ENCODE measurements at places on chromosomes 6 and 20.

- DNase-seq: peak; percentile 88
Measured at GRCh38 chr6:51283723-51284355, 465.2 kb downstream of the TFAP2B start.

GRCh38 chr6:21496196-21496595 is 97.4 kb upstream of the SOX4 start:
- no peak for DNase-seq

GRCh38 chr6:90368601-90369000 is 72.0 kb upstream of the BACH2 start:
- DNase-seq: no peak

DNA sequence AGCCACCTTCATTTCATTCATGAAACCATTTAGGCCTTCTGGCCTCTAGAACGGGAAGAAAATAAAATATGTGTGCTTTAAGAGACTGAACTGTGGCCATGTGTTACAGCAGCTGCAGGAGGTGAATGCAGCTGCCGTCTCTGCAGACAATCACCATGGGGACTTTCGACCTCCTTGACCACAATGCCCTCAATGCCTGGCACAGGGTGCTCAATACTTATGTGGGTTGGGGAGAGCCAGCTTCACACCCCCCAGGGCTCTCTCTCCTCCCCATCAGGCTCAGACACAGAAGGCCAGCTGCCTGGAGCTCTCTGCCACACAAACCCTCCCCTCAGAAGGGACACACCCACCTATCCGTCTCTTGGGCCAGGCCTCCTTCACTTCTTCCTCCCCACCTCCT is 43.5 kb downstream of the ANKRD60 start:
- no peak for DNase-seq

- peak; percentile 64 for DNase-seq
Measured at GRCh38 chr6:110419028-110419739, 3.8 kb upstream of the DDO start.

- DNase-seq: no peak
Measured at GRCh38 chr6:130204322-130204721, 18.4 kb downstream of the SAMD3 start.

DNA sequence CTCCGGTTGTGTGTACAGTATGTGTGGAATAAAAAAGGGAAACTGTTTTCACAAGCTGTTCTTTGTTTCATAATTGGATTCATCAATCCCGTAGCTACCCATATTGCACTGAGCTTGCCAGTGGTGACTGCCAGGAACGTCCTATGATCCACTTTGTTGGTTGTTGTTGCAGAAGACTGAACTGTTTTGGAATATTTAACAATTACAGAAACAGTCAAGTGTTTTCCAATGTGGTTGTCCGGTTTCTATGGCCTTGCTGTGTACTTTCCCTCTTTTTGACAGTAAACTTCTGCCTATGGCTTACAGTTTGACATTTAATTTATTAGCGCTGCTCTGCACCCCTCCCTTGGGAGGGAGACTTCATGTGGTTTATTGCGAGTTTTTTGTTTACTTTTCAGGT is 141.2 kb downstream of the DTNBP1 start:
- no peak for DNase-seq

GRCh38 chr20:50058662-50059402 is 54.1 kb downstream of the UBE2V1 start:
- DNase-seq: peak; percentile 19

GRCh38 chr6:112503091-112503596 is 156.0 kb downstream of the RFPL4B start:
- DNase-seq: no peak

GRCh38 chr6:55495277-55495676 is 83.7 kb downstream of the HMGCLL1 start:
- no peak for DNase-seq

DNA sequence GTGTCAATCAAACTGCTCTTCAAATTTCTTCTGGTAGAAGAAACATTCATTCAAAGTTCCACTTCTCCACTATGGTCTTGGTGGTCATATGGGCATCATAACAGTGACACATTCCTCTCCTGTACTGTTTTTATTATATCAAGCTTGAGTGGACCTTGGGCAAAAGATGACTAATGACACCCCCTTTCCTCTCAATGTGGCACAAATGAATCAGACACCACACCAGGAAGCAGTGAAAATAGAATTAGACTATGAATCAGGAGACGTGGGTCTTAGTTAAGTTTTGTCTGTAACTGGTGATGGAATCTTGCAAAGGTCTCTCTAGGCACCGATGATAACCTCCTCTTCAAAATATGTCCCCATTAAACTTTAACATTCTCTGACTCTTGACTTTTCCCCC is 9.0 kb upstream of the NRSN1 start:
- no peak for DNase-seq

DNA sequence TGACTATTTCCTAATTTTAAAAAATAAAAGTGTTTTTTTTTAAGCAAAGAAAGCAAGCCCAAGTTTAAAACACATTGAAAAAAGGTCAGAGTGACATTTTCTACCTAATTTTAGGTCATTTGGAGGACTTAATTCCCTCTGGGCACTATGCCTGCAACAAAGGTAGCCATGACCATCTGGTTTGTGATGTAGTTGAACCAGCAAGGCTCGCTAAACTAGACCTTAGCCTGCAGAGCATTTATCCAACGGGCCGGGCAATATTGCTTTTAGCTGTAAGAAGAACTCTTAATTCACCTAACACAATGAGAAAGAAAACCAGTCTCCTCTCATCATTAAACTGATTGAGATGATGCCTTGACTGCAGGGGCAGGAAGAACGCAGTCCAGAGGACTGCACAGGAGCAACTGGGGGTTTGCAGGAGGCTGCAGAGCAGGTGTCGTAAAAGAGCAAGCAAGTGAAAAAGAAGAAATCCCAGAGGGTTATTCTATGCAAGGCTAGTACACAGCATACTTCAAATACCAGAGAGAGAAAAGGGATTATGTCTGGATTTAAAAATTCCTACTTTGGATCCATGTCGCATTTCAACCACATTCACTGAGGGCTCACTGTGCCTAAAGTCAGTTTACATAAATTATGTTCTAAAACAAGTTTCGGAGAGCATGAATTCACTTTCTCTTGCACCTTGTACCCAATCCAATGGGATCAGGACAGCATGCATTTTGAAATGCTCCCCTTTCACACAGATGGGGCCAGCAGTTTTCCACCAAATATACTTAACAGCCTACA is 12.8 kb downstream of the TRAF3IP2 start:
- no peak for DNase-seq

DNA sequence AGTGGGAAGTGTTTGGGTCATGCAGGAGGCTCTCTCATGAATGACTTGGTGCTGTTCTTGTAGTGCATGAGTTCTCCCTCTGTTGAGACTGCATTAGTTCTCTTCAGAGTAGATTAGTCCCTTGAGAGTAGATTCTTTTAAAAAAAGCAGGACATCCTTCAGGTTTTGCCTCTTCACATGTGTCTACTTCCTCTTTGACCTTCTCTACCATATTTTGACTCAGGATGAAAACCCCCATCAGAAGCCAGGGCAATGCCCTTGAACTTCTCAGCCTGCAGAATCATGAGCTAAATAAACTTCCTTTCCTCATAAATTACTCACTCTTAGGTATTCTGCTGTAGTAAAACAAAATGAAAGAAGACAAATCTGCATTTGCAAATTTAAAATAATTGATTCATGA is 170.3 kb downstream of the CD109 start:
- no peak for DNase-seq

DNA sequence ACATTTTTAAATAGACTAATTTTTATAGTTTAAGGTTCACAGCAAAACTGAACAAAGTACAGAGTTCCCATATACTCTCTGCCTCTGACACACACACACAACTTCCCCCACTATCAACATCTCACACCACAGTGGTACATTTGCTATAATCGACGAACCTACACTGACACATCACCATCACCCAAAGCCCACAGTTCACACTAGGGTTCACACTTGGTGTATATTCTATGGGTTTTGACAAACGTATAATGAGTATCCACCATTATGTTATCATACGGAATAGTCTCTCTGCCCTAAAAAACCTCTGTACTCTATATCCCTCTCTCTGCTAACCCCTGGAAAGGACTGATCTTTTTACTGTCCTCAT is 15.6 kb downstream of the TMEM30A start:
- no peak for DNase-seq

GRCh38 chr6:33298773-33299236 is at the start of gene RGL2:
Gene RGL2, minus strand, starts transcription at chr6:33298942. Its CDS starts 332 bp downstream, at chr6:33298610.
- DNase-seq: peak; percentile 63

DNA sequence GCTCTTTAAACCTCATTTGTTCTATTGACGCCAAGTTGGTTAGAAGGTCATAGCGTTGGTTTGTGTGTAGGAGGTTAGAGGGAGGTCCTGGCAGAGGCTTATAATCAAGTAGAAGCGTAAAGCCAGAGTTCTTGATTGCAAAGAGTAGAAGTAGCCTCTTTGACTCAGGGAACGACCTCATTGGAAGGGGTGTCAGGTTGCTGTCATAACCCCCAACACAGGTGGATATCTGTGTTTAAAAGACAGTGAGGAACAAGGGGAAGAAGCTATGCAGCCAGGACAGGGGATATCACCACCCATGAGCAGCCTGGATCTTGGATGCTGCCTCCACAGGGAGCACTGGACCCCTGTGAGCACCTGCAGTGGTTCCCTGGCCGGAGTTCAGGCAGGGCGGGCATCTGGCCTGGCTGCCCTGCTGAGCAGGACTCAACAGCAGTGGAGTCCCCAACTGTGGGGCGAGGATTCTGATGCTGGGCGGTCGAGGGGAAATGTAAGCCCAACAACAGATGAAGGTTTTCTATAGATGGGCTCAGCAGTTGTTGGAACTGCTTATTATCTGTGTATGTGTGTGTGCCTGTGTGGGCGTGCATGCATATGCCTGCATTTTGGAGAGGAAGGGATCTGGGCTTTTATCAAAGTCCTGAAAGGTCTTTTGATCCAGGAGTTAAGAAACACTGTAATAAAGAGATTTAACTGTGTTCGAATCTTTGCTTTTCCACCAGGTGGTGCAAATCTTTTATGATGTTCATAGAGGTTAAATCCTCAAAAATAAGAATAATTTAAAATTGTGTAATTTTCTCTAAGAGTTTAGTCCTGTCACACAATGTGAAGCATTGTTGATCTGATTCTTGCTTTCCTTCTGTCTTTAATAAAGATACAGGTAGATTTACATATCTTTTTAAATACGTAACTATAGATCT is 27.7 kb downstream of the HIVEP1 start:
- DNase-seq: no peak

DNA sequence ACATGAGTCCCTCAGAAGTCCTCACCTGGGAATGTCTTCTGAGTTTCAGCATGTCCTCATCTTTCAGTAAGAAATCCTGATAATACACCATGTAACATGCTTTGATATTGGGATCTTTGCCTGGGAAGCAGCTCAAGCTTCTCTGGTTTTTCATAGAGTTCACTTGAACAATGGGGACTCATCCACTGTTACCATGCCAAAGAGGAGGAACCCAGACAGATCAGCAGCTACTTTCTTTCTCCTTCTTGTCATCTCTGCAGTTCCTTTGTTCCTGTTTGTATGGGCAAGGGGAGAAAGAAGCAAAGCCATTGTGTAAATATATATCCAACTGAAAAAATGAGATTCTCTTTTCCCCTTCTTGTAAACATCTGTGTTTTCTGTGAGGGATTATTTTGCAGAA is 450.6 kb upstream of the HS3ST5 start:
- no peak for DNase-seq

DNA sequence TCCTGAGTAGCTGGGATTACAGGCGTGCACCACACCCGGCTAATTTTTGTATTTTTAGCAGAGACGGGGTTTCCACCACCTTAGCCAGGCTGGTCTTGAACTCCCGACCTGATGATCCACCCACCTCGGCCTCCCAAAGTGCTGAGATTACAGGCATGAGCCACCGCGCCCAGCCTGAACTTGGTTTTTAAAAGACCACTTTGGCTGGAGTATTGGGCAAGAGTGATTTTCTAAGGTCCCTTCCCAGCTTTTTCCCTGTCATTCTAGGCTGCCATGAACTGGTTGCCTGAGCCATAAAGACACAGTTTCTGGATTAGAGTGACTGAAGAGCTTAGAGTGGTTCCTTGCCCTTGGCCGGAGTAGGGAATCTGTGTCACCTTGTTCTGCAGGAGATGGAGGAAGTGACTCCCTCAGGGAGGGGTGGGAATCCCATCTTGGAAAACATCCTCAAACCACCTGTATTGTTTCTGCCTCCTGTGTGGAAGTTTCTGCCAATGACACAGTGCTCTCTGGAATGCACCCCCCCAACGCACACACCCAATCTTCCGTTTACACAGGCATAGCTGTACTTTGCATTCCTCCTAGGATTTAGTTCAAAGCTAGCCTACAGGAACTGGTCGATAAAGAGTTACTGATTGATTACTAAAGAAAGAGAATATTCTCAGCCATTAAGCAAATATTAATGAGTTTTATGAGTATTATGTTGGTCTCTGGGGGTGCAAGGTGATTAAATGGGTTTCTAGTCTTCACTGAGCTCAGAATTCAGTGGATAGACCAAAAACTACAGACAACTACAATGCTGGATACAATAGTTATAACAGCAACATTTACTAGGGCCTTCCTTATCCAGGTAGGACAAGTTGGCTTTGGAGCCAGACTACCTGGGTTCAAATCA is 18.2 kb downstream of the BCL2L1 start:
- DNase-seq: no peak

DNA sequence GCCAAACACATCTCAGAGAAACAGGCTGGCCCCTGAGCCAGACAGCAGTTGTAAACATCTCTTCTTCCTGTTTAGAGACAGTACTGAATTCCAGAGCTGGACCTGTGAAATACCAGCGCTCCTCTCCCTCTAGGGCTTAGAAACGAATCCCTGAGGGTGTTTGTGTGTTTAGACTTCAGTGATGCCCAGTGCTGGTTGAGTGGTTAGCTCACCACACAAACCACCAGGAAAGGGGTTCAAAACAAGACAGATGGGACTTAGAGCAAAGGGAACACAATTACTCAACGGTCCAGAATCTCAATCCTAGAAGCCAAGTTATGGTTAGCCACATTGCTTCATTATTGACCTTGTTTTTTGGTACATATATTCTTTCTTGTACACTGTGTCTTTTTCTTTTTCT is 108.7 kb upstream of the TMEM170B start:
- DNase-seq: peak; percentile 89

GRCh38 chr6:28580475-28580874 is 54.8 kb downstream of the GPX5 start:
- peak; percentile 22 for DNase-seq

- DNase-seq: peak; percentile 10
Measured at GRCh38 chr6:82364087-82365015, 734 bp downstream of the TPBG start.

DNA sequence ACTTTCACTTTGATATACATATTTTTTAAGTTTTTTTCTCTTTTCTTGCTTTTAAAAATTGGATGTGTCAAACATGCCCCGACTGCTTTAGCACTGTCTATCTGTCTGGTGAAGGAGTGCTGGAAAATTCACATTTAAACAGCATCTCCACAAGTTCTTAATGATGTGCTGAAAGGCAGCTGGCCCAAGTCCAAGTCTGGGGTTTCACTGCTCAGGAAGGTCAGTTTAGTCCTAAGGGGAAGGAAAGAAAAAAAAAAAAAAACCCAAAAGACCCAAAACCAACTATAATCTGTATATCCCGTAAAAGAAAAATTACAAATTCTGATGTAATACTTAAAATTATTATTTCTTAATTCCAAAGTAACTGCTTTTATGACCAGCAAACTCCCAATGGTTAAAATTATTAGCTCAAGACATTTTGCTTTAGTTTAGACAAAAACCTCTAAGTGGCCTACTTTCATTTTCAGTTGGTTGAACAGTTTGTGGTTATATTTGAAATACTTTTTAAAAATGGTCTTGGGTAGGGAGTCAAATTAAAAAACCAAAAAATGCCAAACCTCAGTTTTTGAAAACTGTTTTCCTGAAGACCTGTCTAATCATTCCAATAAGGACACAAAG is 79.5 kb upstream of the PREP start:
- peak; percentile 81 for DNase-seq

GRCh38 chr6:221531-222349 is 70.5 kb upstream of the DUSP22 start:
- DNase-seq: peak; percentile 22

GRCh38 chr20:40812415-40812925 is 123.4 kb upstream of the MAFB start:
- no peak for DNase-seq

Data from MV-4-11 (cell line).